ENCODE measurements at places on chromosomes 2 and 18.

GRCh38 chr18:46649071-46649862 is 7.8 kb downstream of the LOXHD1 start:
- DNase-seq: no peak

DNA sequence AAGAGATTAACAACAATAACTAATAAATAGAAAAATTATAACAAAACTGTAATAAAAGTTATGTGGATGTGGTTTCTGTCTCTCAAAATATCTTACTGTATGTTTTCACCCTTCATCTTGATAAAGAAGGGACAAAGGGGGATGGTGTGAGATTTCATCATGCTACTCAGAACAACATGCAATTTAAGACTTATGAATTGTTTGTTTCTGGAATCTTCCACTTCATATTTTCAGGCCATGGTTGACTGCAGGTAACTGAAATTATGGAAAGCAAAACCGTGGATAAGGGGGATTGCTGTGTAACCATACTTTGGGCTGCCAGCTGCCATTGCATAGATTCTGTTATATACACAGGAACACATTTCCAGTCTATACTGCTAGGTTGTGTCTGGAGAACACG is 45.6 kb downstream of the NEB start:
- no peak for DNase-seq

GRCh38 chr2:156334496-156335478 is 2.3 kb upstream of the NR4A2 start:
- DNase-seq: peak; percentile 74

GRCh38 chr18:55275039-55275901 is 312.7 kb downstream of the TCF4 start:
- no peak for DNase-seq

- no peak for DNase-seq
Measured at GRCh38 chr18:29172756-29173067, 995.8 kb upstream of the CDH2 start.

DNA sequence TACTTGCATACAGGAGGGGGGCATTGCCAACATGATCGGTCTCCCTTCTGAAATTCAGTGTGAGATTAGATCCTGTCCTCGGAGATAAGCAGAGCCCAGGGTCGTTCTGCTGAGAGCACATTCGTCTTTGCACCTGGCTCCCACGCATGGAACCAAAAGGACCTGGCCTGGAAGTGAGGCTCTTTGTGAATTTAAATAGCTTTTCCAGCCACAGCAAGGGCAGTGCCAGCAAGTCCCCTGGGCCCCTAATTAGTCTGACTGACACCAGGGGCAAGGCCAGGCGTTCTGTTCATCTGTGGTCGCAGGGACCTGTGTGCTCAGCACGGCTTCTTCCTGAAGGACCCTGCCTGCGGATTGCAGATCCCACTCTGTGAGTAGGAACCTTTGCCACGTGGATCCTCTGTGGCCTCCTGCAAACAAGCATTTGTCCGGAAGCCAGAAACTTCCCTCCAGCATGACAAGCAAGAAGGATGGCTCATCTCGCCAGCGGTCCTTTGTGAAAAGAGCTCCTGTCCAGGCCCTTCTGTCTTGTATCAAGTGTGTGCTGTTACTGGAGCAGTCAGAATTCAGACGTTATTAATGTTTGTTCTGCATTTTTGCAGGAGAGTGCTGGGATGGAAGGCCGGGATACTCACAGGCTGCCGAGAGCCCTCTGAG is 128.7 kb downstream of the TPO start:
- no peak for DNase-seq

DNA sequence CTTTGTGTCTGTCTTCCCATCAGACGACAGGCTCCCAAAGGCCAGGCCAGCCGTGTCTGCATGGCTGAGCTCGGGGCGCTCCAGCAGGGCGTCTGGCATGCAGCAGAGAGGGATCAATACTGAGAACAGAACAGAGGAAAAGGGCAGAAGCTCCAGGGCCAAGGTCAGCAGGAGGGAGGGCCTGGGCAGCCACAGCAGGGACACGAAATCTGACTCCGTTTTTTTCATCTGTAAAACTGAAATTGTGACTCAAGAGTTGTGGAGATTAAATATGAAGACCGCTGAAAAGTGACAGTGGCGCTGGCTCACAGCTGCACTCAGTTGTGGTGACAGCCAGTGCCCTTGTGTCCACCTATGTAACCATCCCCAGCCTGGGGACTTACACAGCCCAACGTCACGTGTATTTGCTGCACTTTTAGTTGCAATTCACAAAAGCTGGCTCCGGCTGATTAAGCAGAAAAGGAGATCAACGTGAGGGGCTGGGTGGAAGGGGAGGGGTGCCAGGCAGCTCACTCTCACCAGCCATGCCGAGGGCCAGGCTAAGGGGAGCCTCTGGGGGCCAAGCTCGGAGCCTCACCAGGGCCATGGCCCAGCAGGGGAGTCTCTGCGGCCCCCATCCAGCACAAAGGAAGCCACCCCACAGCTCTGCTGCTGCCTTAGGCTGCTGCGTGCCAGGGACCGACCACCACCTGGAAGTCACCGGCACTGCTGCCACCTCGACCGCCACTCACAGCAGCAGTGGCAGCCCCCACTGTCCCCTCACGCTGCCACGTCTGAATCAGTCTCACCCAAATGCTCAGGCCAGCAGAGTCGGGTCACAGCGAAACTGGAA is 74.7 kb downstream of the EIPR1 start:
- DNase-seq: no peak

DNA sequence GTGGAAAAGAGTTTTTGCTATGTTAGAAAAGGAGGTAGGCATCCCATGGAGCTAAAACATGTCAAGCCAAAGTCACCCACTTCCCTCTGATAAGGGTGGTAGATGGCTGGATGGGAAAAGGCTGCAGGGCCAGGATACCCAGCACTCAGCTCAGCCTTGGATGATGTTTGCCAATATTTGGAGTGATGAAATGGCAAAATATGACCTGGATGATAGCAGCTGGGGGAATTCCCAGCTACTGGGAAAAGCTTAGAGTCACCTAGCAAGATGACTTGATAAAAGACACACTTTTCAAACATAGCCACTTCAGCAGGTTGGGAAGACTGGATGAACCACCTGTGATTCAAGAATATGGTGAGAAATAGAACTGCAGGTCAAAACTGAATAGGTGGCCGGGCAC is 10.1 kb downstream of the RFX8 start:
- DNase-seq: no peak

DNA sequence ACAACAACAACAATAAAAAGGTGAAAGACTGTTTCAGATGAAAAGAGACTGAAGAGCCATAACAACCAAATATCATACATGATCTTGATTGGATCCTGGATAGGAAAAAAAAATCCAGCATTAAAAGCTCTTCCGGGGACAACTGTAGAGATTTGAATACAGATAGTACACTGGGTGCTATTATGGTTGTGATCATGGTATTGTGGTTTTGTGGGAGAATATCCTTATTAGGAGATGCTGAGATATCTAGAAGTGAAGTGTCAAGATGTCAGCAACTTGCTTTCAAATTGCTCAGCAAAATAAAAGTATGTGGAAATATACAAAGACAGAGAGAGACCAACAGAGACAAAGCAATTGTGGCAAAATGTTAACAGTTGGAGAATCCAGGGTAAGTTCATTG is 15.5 kb upstream of the SPATA3 start:
- DNase-seq: no peak

DNA sequence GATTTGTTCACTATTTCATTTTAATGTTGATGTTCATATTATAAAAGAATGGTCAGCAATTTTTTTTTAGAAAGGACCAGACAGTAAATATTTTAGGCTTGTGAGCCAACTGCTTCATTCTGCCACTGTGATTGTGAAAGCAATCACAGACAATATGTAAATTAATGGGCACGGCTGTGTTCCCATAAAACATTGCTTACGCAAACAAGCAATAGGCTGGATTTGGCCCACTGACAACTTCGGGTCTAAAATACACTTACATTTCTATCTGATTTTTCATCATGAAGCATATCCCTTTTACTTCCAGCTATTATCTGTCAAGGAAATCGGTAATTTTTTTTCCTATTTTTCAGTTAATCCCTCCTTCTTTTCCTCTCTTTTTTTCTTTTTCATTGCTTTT is 182.2 kb upstream of the CDH2 start:
- DNase-seq: no peak

DNA sequence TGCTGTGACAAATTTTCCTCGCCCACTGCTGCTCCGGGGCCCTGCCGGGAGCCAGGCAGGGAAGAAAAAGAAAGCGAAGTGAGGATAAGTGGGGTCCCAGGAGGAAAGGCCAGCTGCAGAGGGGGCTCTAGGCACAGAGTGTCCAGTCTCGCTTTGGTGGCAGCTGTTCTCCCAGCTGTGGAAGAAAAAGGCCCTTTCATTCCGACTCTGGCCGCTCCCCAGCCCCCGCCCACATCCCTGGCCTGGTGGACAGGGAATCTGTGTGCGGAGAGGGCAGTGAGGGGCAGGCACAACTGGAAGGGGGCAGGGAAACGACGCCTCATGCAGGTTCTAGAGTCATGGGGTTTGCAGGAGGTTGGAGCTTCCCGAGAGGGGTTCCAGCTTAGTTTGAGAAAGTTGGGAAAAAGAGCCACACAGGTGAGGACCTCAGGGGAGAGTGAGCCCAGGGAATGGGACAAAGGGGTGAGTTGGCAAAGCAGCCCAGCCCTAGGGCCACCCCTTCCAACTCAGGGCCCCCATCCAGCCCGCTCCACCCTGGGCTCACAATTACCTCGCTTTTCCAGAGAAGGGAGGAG is 1.8 kb downstream of the RTKN start:
- peak; percentile 60 for DNase-seq

DNA sequence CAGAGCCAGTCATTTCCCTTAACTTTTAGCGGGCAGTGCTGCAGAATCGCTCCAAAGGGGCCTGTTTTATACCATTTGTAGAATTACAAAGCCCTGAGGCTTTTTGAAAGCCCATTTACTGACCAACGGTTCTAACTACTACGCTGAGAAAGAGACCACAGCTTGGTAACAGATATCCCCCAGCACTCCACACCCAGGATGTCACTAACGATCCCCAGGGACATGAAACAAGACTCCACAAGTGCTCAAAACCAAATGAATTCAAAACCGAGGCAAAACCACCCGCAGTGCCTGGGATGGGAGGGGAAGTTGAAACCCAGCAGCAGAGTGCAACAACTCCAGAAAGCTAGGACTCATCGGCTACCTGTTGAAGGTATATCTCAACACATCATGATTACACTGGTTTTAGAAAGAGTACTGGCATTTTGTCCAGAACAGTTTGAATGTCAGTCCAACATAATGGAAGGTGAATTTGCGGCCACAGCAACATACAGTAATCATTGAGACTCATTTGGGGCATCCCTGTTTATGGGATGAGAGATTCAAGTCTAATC is 33.6 kb upstream of the LRP2 start:
- DNase-seq: no peak

DNA sequence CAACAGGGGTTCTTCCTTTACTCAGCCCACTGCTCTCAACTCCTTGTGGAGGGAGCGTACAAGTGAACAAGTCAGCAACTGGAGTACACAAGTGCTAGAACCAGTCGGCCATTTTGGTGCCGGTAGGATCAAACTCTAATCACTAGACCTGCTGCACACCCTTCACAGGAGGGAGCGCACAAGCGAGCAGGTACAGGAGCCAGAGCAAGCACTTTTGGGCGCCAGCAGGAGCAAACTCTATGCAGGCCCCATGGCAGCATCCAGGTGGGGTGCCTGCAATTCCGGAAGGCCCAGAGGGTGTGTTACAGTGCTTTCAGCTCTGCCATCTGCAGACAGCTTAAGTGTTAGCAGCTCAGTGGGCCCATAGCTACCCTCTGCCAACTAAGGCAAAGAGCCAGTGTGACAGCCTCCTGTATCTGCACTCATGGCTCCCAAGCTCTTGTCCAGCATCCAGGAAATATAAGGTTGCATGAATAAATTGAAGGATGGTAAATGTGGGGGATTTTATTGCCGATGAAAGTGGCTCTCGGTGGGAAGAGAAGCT is 426.1 kb downstream of the DCC start:
- DNase-seq: no peak

- peak; percentile 73 for DNase-seq
Measured at GRCh38 chr2:6352906-6353515, 512.7 kb downstream of the CMPK2 start.

DNA sequence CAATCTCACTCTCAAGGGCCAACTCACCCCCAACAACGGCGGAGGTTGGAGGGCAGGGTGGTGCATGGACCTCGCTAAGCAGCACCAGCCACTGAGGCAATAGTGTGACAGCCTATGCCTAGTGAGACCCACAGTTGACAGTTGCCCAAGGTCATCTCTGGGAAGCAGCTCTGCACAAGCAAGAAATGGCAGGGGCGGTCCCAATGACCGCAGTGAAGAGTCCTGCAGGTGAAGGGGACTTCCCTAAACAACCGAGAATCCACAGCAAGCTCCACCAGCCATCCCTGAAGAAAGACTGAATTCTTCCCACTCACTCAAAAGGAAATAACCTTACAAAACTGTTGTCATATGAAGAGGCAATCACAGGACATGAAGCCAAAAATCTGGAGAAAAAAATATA is 313.4 kb upstream of the ID2 start:
- DNase-seq: no peak

- no peak for DNase-seq
Measured at GRCh38 chr18:10508591-10508990, 17.2 kb upstream of the NAPG start.

- no peak for DNase-seq
Measured at GRCh38 chr2:152134488-152135280, 35.8 kb upstream of the CACNB4 start.

- no peak for DNase-seq
Measured at GRCh38 chr2:118807668-118808428, 39.6 kb downstream of the EN1 start.

- peak; percentile 55 for DNase-seq
Measured at GRCh38 chr2:23330214-23330613, 54.8 kb upstream of the KLHL29 start.

DNA sequence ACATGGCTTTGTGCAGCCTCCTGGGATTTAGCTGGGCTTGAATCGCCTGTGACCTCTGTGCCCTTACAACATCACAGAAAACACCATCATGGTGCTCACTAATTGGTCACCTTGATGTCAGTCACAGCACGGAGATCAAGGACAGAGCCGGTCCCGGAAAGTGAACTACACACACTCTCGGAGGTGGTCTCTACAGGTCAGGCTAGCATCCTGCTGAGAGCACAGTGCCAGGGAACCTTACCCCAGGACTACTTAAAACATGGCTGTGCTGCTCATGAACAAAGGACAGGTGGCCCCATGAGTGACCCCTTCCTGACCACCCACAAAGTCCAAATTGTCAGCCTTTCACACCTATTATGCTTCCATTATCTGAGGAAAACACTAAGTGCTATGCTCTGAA is 1782.1 kb upstream of the CELF4 start:
- no peak for DNase-seq

DNA sequence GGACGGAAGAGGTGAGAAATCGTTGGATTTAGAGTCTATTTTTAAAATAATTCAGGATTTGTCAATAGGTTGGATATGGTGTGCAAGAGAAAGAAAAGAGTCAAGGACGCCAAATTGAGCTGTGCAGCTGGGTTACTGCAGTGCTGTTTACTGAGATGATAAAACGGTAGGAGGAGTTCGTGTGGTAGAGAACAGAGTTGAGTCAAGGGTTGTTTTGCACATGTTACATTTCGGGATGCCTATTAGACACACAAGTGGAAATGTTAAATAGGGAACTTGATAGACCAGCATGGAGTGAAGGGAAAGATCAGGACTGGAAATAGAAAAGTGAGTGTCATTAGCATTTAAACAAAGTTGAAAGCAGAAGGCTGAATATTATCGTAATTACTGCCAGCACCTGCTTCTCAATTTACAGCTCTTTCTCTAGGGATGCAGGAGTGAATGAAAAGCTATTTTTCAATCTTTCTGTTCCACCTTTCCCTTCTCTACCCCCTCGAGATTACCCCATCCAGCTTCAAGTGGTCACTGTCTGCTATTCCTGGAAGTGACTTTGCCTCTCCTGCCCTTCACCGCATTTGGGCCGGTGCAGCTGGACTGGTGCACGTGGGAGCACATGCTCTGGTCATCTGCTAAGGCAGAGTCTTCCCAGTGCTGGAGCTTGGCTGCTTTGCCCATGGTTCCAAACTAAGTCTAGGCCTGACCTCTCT is 30.3 kb downstream of the GPR75 start:
- no peak for DNase-seq
